ENCODE measurements at places on chromosomes 4 and X.

DNA sequence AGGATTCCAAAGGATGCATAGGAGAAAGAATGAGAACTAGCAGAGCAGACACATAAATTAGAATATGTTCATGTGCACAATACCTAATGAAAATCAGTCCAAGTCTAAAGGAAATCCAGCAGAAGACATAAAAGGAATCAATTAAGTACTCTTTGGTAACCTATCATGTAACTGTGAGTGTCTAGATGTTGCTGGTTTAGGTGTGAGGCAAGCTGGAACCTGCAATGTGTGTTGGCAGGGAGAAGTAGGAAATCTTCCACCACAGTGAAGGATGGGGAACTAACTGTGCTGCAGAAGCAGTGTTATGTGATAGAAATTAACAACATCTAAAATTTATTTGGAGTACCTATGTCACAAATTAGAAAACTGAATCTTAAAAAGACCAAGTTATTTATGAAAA is 330.8 kb upstream of the DKK2 start:
- no peak for DNase-seq

DNA sequence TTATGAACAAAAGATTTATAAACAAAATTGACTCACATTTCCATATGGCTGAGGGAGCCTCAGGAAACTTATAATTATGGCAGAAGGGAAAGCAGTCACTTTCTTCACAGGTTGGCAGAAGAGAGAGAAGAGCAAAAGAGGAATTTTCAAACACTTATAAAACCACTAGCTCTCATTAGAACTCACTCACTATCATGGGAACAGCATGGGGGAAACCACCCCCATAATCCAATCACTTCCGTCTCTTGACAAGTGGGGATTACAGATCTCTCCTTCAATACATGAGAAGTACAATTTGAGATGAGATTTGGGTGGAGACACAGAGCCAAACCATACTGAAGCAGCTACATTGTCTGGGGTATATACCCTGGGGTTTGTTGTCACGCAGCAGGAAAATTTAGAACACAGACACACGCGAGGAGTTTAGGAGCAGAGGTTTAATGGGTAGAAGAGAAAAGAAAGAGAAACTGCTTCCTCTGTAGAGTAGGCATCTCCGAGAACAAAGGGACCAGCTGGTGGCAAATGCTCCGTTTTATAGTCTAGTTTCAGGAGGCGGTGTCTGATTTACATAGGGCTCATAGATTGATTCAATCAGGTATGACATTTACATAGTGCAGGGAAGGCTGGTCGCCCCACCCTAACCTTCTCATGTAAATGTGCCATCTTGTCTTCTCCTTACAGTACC is 2277.7 kb upstream of the AGA start:
- DNase-seq = no peak

GRCh38 chr4:2763511-2763967 is 7.4 kb upstream of the TNIP2 start:
- DNase-seq = no peak

GRCh38 chr4:179124957-179125356 is 1682.7 kb upstream of the AGA start:
- no peak for DNase-seq

GRCh38 chr4:48538358-48538757 is 48.3 kb downstream of the ZAR1 start:
- no peak for DNase-seq

DNA sequence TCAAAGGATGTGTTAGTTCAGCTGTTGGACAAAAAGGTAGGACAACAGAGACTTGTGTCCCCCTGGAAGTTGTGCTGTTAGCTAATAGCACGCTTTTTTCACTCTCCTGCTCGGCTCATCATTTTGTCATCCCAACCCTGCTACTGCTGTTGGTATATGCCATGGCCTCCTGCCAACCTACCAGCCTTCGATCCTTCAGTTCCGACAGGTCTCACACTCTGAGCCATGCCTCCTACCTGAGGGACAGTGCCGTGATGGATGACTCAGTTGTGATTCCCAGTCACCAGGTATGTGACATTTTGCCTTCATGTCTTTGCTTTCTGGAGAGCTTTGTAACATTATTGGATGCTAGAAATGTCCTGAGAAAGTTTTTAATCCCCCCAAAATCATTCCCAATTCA is 268.1 kb downstream of the ANK2 start:
- no peak for DNase-seq

GRCh38 chr4:147790412-147790811 is 58.5 kb downstream of the ARHGAP10 start:
- no peak for DNase-seq

- no peak for DNase-seq
Measured at GRCh38 chr4:26985873-26986272, 125.2 kb downstream of the STIM2 start.

DNA sequence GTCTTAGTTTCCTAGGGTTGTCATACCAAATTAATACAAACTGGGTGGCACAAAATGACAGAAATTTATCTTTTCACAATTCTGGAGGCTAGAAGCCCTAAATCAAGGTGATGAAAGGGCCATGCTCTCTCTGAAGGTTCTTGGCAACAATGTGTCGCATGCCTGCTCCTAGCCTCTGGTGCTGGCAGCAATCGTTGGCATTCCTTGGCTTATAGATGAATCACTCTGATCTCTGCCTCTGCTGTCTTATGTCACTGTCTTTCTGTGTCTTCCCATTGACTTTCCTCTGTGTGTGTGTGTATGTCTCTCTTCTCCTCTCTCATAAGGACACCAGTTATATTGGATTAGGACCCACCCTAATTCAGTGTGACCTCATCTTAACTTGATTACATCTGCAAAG is 15.9 kb upstream of the INTU start:
- DNase-seq = no peak

Measured in stimulated activated CD8-positive, alpha-beta memory T cell treated with anti-CD3 and anti-CD28 coated beads, Interleukin-4, amount 100 ng/mL, for 1 hour (primary cell).